Uterus (tissue), 4 donors: ENCODE measurements at places on chromosomes 4 and X. TPM values are rescaled to one million over a fixed set of nuclear protein-coding genes. Genes with fewer than 3 reads are reported as not detected.
A peak's percentile ranks its signal among the peaks of the same experiment; 100 is the strongest.

DNA sequence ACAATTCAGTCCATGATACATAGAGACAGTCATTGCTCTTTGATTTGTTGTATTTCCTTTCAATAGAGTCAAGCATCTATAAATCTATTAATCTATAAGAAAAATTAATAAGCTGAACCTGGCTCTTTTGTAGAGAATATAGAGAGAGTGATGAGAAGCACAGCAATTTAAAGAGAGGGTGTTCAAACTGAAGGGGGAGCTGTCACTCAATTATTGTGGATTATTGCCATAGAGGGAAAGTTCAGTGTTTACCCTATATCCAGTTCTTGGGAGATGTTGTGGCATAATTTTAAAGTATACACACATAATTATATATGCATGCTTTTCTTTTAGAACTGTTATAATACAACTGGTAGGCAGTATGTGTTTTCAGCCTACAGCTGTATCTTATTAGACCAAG lies 1469.0 kb upstream of the PABPC4L start:
- no peak overlapping the region for H3K27ac ChIP-seq
- no peaks in the 10 kb centered on the region for H3K27me3 ChIP-seq
- no peak overlapping the region for H3K4me3 ChIP-seq
- no peaks in the 10 kb centered on the region for H3K4me1 ChIP-seq
- DNase-seq: no peak
- H3K36me3 ChIP-seq: no peaks in the 10 kb centered on the region

- no peaks in the 10 kb centered on the region for H3K27me3 ChIP-seq
- H3K4me3 ChIP-seq: no peak overlapping the region
- no peaks in the 10 kb centered on the region for H3K36me3 ChIP-seq
- H3K27ac ChIP-seq: no peak overlapping the region
- DNase-seq: no peak
- H3K4me1 ChIP-seq: no peaks in the 10 kb centered on the region
These were observed 498.9 kb downstream of the GLUD2 start for GRCh38 chrX:121546317-121546716.

- no peaks in the 10 kb centered on the region for H3K4me1 ChIP-seq
- H3K27ac ChIP-seq: no peak overlapping the region
- DNase-seq: no peak
- no peaks in the 10 kb centered on the region for H3K27me3 ChIP-seq
These were observed 4.4 kb downstream of the RBM3 start for GRCh38 chrX:48578661-48579128.

- no peaks in the 10 kb centered on the region for H3K36me3 ChIP-seq
- no peak for DNase-seq
- H3K27ac ChIP-seq: peak overlapping the region; percentile 45
- H3K4me1 ChIP-seq: no peaks in the 10 kb centered on the region
- H3K4me3 ChIP-seq: no peak overlapping the region
These were observed 94.6 kb upstream of the WDR44 start for GRCh38 chrX:118251271-118251670.

GRCh38 chrX:11888421-11888820 lies 130.4 kb downstream of the MSL3 start:
- no peak for DNase-seq
- no peaks in the 10 kb centered on the region for H3K36me3 ChIP-seq
- no peaks in the 10 kb centered on the region for H3K4me1 ChIP-seq
- no peak overlapping the region for H3K27ac ChIP-seq

DNA sequence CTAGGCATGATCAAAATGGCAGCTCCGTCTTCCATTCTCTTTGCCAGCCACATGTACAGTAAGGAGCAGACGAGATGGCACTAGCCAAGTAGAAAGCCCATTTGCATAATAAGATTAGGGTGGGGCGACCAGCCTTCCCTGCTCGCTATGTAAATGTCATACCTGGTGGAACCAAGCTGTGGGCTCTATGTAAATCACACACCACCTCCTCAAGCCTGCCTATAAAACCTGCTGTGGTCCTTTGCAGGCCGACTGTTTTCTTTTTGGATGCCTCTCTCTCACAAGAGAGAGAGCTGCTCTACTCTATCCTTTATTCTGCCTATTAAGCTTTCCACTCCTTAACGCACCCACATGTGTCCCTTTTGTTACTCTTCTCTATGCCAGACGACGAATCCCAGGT lies 1472.7 kb downstream of the ARAP2 start:
- DNase-seq: no peak
- H3K27ac ChIP-seq: no peak overlapping the region
- H3K27me3 ChIP-seq: no peaks in the 10 kb centered on the region
- no peaks in the 10 kb centered on the region for H3K4me1 ChIP-seq

DNA sequence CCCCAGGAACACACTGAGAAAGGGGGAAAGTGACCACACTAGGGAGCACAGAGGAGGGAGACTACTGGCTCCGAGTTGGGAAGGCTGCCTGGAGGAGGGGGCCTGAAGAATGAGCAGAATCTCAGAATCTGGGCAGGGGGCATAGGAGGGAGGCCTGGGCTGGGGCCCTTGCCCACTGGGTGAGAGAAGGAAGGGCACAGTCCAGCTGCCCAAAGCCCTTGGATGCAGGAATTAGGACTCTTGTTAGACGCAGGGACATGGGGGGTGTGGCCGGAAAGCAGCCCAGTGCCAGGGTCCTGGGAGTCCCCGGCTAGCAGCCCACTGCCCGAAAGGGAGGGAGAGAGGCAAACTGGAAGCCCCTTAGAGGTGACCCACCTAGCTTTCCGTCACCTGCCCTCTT lies 1.9 kb upstream of the DUSP9 start:
- peak; percentile 4 for DNase-seq
- no peaks in the 10 kb centered on the region for H3K27me3 ChIP-seq

- H3K36me3 ChIP-seq: no peaks in the 10 kb centered on the region
- no peak for DNase-seq
- no peak overlapping the region for H3K27ac ChIP-seq
- no peaks in the 10 kb centered on the region for H3K27me3 ChIP-seq
These were observed 52.7 kb downstream of the PPP3CA start for GRCh38 chr4:101294597-101294996.

DNA sequence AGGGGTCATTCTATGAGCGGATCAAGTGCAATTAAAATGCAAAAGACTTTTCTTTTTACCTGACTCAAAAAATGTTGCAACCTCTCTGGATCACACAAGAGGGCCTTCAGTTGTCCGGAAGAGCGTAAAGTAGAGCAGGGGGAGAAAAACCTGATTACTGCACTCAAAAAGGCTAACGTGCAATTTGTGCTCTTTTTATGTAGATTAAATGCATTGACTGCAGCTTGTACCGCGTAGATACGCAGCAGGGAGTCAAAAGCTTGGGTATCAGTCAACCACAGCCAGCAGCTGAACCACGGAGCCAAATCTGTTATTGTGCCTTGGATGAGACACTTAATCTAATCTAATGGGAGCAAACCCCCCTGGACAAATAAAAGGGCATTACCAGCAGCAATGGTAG lies 107.3 kb upstream of the RAI2 start:
- no peak for DNase-seq
- no peaks in the 10 kb centered on the region for H3K27me3 ChIP-seq
- no peaks in the 10 kb centered on the region for H3K4me1 ChIP-seq
- no peak overlapping the region for H3K4me3 ChIP-seq
- H3K36me3 ChIP-seq: no peaks in the 10 kb centered on the region
- no peak overlapping the region for H3K27ac ChIP-seq

DNA sequence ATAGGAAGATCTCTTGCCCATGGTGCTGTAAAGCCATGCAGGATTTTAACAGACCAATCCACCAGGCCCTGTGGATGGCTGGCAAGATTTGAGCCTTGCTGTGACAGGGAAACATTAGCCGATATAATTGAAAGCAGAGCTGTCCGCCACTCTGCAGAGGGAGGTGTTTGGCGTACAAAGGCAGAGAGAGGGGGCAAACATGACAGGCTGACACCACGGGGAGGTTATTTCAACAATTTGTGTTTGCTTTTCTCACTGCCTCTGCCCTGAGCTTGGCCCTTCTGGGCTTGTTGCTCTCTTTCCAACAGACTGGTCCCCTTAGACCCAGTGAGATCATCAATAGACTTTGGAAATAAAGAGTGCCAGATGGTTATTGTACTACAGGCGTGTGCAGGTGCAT lies 59.4 kb downstream of the CLNK start:
- H3K27ac ChIP-seq: no peak overlapping the region
- no peak for DNase-seq
- H3K27me3 ChIP-seq: no peaks in the 10 kb centered on the region
- no peaks in the 10 kb centered on the region for H3K4me1 ChIP-seq
- H3K36me3 ChIP-seq: no peaks in the 10 kb centered on the region
- H3K4me3 ChIP-seq: no peak overlapping the region

GRCh38 chr4:51963841-51964517 lies 56.2 kb downstream of the LRRC66 start:
- no peaks in the 10 kb centered on the region for H3K27me3 ChIP-seq
- no peaks in the 10 kb centered on the region for H3K4me1 ChIP-seq
- DNase-seq: no peak
- H3K4me3 ChIP-seq: no peak overlapping the region
- no peak overlapping the region for H3K27ac ChIP-seq

DNA sequence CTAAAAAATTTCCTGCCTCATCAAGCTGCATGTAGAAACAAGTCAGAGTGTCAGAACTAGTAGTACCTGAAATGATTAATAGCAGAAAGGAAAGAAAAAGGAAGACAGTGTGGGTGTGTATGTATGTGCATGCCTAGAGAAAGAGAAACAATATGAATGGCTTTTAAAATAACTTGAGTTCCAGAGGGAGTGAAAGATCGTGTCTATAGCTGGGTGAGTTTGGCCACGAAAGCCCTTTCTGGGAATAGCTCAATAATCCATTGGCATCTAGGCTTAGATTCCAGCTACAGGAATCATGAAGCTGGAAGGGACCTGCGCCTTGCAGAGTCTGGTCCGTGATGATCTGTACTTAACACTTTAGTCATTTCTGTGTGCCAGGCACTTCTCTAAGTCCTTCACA lies 195.6 kb downstream of the RAPGEF2 start:
- no peaks in the 10 kb centered on the region for H3K27me3 ChIP-seq
- no peak for DNase-seq
- no peaks in the 10 kb centered on the region for H3K36me3 ChIP-seq
- H3K4me3 ChIP-seq: no peak overlapping the region
- no peaks in the 10 kb centered on the region for H3K4me1 ChIP-seq

DNA sequence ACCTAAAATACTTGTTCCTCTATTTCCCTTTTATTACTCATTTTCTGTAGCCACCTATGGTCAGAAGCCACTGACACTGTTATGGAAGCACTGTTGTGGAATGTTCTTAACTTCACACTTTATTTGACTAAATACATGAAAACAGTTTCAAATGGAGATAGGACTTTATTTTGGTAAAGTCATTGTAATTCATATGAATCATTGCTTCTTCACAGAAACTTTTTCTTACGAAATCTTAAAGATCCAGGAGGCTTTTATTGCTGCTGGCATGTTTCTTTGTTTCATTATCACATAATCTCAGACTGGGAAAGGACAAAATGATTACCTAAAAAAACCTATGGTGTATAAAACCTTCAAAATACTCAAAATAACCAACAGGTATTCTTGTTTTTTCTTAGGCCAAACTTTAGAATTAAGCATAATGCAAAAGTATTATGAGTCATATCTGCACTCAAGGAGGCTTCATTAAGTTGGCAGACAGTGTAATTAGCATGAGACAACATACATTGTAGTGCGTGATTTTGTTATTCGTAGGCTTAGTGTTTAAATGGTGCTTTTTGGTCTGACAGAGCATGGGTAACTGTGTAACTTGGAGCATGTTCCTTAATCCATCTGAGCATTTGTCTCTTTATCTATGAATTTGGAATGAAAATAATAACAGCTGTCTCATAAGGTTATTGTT lies 58.0 kb downstream of the SH3BGRL start:
- H3K27ac ChIP-seq: peak overlapping the region; percentile 62
- H3K27me3 ChIP-seq: no peaks in the 10 kb centered on the region
- H3K4me3 ChIP-seq: no peak overlapping the region
- H3K4me1 ChIP-seq: no peaks in the 10 kb centered on the region
- H3K36me3 ChIP-seq: no peaks in the 10 kb centered on the region

- H3K4me3 ChIP-seq: no peak overlapping the region
- no peaks in the 10 kb centered on the region for H3K36me3 ChIP-seq
- H3K27me3 ChIP-seq: no peaks in the 10 kb centered on the region
- no peak for DNase-seq
- H3K27ac ChIP-seq: peak overlapping the region; percentile 64
- H3K4me1 ChIP-seq: no peaks in the 10 kb centered on the region
These were observed 21.8 kb downstream of the TXLNG start for GRCh38 chrX:16807976-16808542.

GRCh38 chrX:16946971-16947562 lies 609 bp downstream of the REPS2 start:
- peak; percentile 18 for DNase-seq
- no peaks in the 10 kb centered on the region for H3K4me1 ChIP-seq
- H3K36me3 ChIP-seq: no peaks in the 10 kb centered on the region
- H3K27me3 ChIP-seq: no peaks in the 10 kb centered on the region
- peak overlapping the region; percentile 33 for H3K27ac ChIP-seq
- peak overlapping the region; percentile 45 for H3K4me3 ChIP-seq

GRCh38 chr4:9947168-9948062 lies 73.9 kb downstream of the SLC2A9 start:
- no peak overlapping the region for H3K27ac ChIP-seq
- no peaks in the 10 kb centered on the region for H3K4me1 ChIP-seq
- DNase-seq: no peak
- H3K27me3 ChIP-seq: no peaks in the 10 kb centered on the region
- H3K4me3 ChIP-seq: no peak overlapping the region

DNA sequence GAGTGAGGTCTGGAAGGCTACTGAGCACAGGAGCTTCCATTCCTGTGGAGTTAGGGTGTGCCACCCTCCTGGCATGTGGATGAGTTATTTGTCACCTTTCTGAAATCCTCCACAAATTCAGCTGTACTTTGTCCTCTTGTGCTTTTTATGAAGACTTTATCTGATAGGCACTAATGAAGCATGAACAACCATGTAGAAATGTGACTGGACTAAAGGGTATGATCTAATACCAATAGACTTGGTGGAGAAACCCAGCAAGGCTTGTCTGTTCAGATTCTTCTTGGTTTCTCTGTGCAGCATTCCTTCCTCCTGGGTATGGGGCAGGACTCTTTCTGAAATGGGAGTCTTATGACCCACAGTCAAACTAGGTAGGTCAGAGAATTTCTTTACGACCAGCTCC lies 9.6 kb downstream of the NBDY start:
- no peaks in the 10 kb centered on the region for H3K27me3 ChIP-seq
- DNase-seq: no peak
- no peak overlapping the region for H3K4me3 ChIP-seq
- no peaks in the 10 kb centered on the region for H3K4me1 ChIP-seq

DNA sequence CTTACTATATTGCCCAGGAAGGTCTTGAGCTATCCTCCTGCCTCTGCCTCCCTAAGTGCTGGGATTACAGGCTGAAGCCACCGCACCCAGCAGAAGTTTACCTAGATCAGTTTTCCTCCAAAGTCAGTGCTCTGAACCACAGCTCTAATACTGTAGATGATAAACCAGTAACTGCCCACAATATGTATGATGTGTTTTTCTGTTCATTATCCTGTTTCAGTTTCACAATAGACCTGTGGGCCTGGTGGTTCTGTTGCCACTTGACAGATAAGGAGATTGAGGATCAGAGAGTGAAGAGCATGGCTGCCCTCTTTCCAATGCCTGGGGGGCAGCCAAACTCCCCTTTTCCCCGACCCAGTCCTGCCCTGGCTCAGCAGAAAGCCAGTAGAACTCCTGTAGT lies 87.0 kb downstream of the EFNB1 start:
- H3K27me3 ChIP-seq: no peaks in the 10 kb centered on the region
- H3K27ac ChIP-seq: no peak overlapping the region
- DNase-seq: no peak

Gene SEPTIN11
- total RNA-seq: 97.7 TPM

Gene KIT
- total RNA-seq: 69.9 TPM

Gene DACH2
- 0.26 TPM for total RNA-seq

Gene TIMM8A
- total RNA-seq: 11.0 TPM

Gene KLHL13
- total RNA-seq: 19.7 TPM

Gene SLITRK2
- 2.1 TPM for total RNA-seq

Gene PHOX2B
- not detected for total RNA-seq

Gene WDR44
- total RNA-seq: 11.5 TPM

Gene COX7B2
- total RNA-seq: not detected

Gene FGF16
- not detected for total RNA-seq
